ENCODE measurements at places on chromosomes 1 and 21.

- no peak for DNase-seq
These were observed 189.5 kb downstream of the SLC44A5 start for GRCh38 chr1:75421371-75421770.

DNA sequence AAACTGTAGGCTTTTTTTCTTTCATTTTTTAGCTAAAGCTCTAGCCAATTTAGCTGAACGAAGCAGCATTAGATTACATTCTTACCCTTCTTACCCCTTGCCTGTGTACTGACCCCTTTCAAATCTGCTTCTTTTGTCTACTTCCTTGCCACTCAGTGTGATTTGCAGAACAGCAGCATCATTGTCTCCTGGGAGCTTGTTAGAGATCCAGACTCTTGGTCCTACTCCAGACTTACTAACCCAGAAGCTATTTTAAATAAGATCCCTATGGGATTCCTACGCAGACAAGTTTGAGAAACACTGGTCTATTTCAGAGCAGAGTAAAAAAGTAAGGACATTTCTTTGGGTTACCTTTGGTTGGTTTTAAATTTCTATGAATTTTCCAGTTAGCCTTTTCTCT is 13.8 kb downstream of the LRRC39 start:
- DNase-seq, result no peak

DNA sequence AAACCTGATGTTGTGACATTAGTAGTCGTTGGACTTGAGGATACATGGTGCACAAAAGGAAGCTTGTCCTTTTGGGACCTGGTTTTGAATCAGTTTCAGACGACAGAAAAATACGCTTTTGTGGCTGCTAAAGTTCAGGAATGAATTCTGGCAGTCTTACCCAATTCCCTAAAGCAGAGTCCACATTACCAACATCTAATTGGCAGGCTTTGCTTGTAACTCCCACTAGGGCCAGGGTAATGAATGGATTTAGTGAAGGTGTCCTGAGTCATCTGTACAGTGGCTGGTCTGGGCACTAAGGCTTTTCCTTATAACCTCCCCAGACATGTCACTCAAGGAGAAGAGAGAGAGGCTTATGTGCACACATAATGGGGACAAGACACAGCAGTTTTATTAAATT is 66.2 kb upstream of the RNPC3 start:
- no peak for DNase-seq

DNA sequence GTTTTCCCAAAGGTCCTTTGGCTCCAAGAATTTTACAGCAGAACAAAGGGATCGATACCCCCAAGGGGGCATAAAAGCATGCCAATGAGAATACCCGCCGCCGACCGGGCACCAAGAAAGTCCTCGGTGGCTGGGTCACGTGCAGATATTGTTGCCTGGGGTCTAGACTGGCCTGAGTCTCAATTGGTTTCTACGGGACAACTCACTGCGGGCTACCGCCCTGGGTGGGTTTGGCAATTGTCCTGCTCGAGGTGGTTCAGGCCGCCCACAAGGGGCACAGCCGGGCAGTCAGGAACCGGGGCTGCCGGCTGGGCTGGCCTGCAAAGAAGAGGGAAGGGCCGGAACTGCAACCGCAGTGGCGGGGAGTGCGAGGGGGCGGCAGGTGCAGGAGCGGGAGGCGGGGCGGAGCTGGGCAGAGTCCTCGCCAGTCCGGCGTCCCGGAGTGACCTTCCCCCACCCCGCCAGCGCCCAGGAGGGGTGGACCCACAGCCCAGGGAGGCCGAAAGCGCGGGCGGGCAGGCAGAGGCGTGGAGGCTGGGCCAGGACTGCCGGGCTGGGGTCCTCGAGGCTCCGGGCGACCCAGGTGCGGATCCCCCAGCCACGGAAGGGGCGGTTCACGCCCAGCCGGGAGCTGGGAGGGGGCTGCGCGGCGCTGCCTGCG is 926 bp upstream of the ATP1B1 start:
- peak; percentile 94 for DNase-seq

DNA sequence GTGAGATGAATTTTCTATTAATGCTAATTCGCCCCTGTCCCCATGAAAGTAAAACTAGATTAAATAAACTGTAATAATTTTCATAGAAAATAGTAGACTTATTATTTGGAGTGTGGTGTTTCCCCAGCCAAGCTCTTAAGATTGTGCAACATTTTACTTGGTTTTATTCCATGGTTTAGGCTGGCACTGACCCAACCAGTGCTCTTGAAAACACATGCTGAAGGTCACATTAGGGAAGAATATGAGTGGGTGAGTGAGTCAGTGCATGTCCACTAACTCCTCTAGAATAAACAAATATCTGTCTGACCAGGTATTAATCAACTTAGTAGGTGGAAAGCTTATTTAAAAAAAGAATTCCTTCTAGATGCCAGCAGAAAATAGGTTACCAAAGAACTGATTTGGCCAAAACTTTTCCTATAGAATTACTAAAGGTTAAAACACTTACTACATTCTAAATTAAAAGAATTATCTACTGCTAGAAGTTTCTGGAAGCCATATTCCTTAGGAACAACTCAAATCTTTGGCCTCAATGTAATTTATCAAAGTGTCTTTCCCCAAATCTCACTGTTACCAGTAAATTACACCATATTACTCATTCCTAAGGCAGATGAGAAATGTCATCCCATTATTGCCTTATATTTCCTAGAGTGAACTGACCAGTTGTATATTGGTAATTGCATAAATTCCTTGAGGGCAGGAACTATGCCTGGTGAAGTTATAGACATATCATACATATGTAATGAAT is 89.7 kb upstream of the RGS1 start:
- no peak for DNase-seq

DNA sequence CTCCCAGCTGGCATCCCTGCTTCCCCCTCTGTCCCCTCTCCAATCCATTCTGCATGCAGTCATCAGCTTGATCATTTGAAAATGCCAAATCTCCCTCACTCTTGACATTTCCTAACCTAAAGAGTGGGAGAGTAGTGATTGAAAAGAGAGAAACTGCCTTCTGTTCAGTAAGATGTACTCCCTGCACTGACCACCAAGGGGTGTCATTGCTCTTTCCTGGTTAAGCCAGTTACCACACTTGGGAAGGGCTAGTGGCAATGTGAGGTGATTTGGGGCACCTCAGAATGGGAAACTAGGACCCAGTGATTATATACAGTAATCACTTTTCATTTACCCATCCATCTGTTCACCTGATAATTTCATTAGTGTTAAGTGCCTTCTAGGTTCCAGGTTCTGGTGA is 6.9 kb upstream of the TMEM269 start:
- DNase-seq, result peak; percentile 32

DNA sequence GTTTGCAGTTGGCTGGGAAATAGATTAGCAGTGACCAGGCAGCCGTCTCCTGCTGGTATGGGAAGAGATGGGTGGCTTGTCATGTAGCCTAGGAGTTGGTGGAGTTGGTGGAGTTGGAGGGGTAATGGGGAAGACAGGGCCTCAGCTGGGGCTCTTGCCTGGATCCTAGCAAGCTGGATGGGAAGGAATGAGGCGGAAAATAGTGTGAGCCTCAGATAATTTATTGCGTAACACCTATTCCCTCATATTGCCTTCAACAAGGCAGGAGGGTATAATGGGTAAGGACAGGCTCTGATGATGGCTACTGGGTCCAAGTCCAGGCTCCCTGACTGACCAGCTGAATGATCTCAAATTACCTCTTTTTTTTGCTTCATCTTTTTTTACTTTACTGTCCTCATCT is 12.6 kb downstream of the MAP7D1 start:
- peak; percentile 55 for DNase-seq

- DNase-seq, result no peak
These were observed 60.0 kb upstream of the ADAM30 start for GRCh38 chr1:119956306-119956705.

DNA sequence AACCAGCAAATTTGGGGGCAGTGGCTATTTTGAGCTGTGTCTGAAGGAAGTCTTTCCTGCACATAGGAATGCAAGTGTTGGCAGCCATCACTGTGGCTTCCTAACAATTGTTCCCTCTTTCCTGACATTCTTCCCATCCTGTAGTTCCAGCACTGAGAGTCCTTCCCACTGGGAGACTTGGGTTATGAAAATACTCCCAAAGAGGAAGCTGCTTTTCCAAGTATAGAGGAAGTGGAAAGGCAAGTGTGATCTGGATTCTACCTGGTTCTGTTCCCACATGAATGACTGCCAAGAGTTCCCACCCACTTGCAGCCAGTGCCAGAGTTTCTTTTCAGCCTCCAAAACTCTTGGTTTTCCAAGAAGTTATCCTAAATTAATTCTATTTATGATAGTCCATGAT is 98.5 kb upstream of the CD53 start:
- DNase-seq, result no peak

GRCh38 chr1:17427696-17428660 is 11.5 kb downstream of the RCC2 start:
- DNase-seq, result peak; percentile 49

GRCh38 chr1:95449516-95449915 is 215.5 kb downstream of the RWDD3 start:
- no peak for DNase-seq

DNA sequence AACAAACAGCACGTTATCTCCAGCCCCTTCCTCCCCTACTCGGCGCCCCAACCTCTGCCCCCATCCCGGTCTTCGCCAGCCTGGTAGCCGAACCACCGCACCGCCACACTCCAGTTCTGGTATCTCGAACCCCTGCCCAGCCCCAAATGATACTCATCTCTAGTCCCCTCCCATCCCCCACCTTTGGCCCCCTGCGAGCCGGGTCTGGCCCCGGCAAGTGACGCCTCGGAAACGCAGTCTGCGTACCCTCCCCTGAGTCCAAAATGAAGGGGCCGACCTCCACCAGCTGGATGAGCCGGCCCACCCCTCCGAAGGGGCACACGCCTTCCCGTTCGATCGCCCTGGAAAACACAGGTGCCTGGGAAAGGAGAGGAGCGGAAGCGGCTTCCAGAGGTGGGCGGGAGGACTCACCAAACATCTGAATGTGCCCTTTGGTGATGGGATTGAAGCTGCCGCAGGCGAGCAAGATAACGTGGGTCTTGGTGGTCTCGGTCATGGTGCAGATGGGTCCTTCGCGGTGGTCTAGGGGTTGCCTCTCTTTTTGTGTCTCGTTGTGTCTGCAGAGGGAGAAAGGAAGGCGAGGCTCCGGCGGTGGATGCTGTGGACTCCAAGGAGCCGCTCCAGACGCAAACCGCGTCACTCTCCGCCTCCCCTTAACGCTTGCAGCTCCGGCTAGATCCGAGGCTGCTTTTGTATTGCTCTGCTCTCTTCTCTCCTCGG is at the start of gene NMNAT2:
TSS of gene NMNAT2 (minus strand) at position 609 of the 720 bp plus-strand sequence. CDS start at position 496, 113 bp downstream.
- DNase-seq, result no peak

DNA sequence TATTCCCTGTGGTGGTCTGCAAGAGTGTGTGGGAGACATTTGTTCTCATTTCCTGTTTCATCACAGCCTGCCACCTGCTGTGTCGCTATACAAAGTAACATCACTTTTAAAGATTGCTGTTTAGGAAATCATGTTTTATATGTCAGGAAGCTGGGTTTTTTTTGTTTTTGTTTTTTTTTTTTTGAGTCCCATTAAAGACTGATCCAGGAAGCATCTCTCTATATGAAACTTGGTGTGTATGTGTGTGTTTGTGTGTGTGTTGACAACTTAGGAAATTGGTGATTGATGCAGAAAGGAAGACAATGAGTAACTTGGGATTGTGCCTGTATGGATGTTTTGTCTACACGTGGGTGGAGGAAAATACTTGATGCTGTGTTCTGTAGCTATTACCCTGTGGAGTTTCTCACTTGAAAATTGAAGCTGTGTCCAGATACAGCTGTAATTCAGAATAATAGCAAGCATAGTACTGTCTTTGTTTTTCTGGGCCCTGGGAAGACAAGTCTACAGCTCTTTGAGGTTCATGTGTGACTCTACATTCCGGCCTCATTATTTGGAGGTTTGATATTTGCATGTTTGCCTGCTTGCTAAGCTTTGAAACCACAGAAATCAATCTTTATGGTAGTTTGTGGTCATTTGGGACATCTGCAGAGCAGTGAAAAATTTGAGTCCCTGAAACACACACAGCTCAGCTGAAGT is 47.9 kb downstream of the LAMC1 start:
- DNase-seq, result no peak

DNA sequence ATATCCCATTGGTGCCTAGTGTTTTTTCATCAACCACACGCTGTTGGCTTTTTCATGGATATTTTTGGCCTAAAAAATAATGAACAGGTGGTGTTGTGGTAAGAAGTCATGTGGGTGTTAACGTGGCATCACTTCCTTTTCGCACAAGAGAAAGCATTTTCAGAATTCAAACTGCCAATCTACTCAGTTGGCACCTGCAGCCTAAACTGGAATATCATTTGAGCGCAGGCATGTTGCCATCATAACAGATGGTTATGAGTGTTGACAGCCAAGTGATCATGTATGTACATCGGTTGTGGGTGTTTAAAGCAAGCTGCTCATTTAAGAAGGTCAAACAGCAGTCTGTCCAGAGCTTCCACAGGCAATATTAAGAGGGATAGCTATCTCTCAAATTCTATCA is 1963.0 kb downstream of the NCAM2 start:
- no peak for DNase-seq

GRCh38 chr1:229381234-229381633 is 38.4 kb upstream of the CCSAP start:
- DNase-seq, result no peak

DNA sequence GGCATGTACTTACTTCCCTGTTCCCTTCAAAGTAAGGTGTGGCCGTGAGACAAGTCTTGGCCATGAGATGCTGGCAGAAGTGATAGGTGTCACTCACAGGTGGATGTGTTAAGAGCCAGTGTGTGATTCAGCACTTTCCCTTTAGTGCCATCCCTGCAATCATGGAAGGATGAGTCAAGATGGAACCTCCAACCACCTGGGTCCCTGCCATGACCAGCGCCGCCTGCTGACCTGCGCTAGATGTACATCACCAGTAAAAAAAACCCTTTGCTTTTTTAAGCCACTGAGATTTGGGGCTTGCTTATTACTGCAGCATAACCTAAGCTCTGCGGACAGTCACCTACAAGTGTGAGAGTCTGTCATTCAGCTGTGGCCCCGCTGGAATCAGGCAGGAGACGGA is 71.7 kb downstream of the TOMM20 start:
- no peak for DNase-seq

DNA sequence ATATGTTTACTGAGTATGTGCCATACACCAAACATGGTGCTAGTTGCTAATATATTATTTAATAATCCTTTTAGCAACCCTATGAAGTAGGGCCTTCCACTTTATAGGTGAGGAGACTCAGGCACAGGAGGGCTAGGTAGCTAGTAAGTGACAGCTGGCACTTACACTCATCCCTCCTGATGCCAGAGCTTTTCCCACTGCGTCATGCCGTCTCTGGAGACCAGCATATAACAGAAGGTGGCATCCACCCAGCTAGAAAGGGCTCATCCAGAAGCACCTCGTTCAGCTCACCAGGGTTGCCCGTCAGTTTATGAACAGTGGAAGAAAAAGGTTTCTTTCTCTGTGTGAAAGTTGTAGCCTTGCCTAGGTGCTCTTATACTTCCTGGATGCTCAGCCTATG is 108.9 kb downstream of the NOS1AP start:
- no peak for DNase-seq

- DNase-seq, result no peak
These were observed 99.5 kb upstream of the DUSP10 start for GRCh38 chr1:221841251-221841982.

Data from small intestine (tissue), 16 donors.